ENCODE measurements at places on chromosomes 2 and 18.

DNA sequence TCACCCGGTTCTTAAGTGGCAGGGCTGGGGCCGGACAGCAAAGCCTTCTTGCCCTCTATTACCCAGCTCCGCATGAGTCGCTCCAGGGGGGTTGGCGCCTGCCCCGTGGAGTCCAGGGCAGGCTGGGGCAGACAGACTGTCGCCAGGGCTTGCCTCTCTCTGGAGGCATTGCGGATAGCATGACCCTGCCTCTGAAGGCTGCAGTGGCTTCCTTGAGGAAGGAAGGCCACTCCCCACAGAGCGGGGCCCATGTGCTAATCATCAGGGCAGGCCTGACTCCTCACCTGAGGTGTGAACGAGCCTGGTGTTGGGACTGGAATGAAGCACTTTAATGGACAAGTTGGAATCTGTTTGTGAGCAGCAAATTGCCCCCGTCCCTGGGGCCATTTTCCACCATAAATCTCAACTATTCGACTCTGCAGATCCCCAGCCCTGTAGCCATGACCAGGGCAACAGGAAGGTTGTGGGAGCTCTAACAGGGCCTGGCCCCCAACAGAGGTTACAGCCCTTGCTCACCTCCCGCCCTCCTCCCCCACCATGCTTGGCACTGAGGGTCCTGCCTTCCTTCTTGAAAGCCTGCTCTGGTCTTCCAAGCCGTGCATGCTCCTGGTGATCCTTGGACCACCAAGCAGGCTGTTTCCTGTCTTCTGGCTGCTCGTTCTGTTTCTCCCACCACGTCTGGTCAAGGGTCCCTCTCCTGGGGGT is 144.9 kb upstream of the HAAO start:
- no peak for DNase-seq

GRCh38 chr2:95313296-95314131 is 16.4 kb downstream of the KCNIP3 start:
- no peak for DNase-seq

DNA sequence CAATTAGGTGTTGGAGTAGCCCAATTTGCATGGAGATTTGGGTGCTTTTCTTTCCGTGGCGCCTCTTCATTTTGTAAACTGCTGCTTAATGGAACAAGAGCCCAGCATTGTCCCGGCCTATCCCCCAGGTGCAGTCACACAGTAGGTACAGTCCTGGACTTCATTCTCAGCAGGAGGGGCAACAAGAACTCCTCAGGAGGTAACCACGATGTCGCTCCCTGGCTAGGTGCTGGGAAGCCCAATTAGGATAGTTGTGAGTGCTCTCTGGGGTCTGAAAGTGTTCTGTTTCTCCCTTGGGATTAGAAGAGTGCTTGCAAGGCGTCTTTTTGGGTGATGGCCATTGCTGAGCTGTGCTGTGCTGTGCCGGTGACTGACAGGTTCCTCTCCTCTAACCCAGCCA is 53.8 kb downstream of the CABLES1 start:
- no peak for DNase-seq

DNA sequence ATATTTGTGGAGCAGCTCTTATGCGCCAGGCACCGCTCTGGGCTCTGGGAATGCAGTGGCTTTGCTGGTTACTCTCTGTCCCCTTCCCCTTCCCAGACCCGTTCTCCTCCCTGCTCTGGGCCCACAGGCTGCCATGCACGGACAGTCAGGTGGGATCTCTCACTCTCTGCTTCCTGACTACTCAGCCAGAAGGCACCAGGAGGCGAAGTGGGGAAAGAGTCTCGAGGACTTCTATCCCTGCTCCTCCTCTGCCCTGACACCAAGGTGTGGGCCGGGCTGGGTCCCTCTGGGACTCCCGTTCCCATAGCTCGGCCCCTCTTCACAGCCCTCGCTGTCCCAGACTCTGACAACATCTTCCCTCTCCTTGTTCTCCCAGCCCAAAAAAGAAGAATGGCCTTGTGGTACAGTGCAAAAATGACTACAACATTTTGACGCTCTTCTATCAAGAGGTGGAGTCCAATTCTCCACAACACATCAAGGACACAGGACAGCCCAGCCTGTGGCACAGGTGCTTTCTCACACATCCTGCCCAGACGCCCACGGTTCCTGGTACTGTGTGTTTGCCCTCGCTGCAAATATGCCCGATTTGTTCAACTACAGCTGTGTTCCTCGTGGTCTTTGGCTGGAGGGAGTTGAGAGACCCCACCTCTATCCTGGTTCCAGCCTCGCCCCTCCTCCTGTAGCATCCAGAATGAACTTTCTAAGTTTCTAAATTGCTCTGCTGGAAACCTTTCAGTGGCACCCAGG is 14.0 kb upstream of the DUSP2 start:
- no peak for DNase-seq

GRCh38 chr18:9711361-9712129 is 3.4 kb downstream of the RAB31 start:
- no peak for DNase-seq

DNA sequence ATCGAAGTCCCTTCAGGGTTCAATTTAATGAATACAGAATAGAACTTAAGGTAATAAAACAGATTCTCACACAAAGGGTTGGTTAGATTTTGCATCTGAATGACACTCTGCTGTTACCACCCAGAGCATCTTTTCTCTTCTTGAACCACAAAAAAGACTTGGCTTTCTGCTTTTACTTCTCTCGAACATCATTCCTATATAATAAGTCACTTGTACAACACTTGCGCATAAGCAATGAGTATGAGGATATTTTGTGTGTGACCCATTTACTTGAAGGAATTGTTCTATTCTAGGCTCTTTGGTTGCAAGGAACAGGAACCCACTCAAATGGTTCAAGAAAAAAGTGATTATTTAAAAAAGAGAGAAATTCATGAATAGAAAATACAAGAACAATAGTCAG is 126.2 kb downstream of the NUP35 start:
- DNase-seq = no peak

DNA sequence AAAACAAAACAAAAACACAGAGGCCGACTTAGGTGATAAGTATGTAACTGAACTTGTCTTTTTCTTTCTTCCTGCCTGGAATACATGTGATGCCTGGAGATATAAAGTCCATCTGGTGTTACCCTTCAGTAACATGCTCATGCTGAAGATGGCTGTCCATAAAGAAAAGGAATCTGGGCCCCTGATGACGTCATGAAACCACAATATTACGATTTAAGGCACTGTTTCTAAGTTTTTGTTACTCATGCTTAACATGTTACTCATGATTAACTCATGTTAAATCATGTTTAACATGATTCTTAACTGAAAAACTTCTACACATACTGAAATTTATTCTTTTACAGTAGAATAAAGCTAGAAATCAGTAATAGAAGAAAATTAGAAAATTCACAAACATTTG is 49.0 kb downstream of the STRADB start:
- no peak for DNase-seq

Measured in GM04503 (cell line).